Activated CD4-positive, alpha-beta T cell treated with anti-CD3 and anti-CD28 coated beads for 36 hours (primary cell): ENCODE measurements at places on chromosomes 1 and 21. TPM values are rescaled to one million over a fixed set of nuclear protein-coding genes. Genes with fewer than 3 reads are reported as not detected.

The ADAM30 gene
- not detected for total RNA-seq

The SNAPIN gene
- 38.4 TPM for total RNA-seq

The PIAS3 gene
- total RNA-seq = 22.0 TPM

The FCRL5 gene
- not detected for total RNA-seq

The CFHR5 gene
- total RNA-seq = not detected

The CACYBP gene
- total RNA-seq = 394 TPM

The RGS16 gene
- total RNA-seq = 30.6 TPM

The NTNG1 gene
- 0.28 TPM for total RNA-seq
